Hindlimb muscle (tissue), 1 donor: ENCODE measurements at places on chromosomes 11 and 22.

DNA sequence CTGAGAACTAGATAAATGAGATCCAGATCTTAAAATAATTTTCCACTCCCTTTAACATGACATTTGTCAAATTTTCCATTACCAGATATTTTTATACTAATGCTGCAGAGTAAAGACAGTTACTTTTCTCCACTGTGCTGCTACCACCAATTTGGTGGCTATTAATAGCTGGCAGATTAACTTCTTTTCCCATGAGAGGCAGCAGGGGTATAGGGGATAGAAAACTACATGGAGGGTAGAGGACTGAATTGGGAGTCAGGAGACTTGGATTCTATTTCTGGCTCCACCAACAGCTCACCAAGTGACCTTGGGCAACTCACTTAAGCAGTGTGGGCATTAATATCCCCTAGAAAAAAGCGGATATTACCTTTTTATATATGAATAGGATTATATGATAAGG, 69.2 kb downstream of the KIF18A start:
- no peak for DNase-seq

GRCh38 chr11:83303316-83303715, 17.1 kb upstream of the CCDC90B start:
- no peak for DNase-seq

DNA sequence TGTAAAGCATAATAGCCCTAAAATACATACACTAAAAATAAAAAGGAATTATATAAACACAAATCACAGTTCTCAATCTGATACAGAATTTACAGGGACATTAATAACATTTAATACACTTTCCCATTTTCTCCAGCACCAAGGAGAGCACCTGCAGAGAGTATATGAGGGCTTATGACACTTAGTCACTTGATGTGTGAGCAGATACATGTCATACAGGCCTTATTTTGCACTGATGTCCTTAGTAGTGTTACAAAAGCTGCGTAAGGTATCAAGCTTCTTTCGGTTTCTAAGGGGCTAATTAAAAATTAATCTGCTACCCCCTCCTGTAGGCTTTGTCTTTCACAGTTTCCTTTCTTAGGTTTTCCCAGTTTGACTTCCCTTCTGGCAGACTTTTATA, 61.3 kb downstream of the TRIM44 start:
- DNase-seq: no peak

DNA sequence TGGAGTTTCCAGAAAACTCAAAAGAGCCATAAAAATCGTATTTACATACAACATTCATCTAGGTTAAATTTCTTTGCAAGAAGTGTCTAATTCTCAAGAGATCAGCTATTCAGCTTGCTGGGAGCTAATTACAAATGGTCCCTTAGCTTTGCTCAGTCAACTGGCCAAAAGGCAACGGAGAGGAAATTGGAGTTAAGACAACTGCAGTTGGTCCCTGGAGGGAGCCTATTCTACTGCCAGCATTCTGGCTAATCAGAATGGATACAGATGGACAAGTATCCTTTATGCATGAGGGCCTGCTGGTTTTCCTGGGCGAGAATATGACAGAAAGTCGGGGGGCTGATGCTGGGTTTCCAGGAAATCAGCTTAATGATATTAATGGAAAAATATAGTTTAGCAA, 45.5 kb downstream of the KCNJ1 start:
- DNase-seq: no peak

- no peak for DNase-seq
These were observed 11.8 kb downstream of the SPECC1L start for GRCh38 chr22:24282401-24282800.

GRCh38 chr22:21841422-21841821, 26.0 kb downstream of the MAPK1 start:
- DNase-seq: no peak

DNA sequence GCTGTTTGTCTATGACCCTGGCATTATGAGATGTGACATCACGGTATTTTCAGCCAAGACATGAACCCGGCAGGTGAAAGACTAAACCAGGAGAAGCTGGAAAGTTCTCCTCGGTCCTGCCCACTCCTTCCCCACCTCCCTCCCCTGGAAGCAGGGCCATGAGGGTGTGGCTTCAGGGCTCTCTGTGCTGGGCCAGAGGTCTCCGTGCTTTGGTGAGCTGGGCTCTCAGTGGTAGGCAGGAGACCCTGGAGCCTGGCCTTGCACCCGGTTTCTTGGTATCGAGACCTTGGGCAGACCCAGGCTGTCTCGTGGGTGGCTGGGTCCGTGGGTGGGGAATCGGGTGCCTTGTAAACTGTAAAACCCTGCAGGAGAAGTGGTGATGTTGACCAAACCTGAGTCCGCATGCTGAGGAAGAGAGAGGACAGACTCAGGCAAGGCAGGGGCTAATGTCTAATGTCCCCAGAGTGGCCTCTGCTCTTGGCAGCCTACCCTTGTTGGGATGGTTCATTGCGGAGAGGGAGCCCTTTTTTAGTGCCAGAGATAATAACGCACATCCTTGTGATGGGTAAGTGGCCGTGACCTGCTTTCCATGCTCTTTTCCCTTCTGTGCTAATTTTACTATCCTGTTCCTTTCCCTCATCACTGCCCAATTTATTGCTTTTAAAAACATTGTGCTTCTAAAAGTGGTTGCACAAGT, 48.6 kb upstream of the PARVG start:
- no peak for DNase-seq

- no peak for DNase-seq
These were observed 16.9 kb upstream of the TMPRSS6 start for GRCh38 chr22:37126383-37126782.

- DNase-seq: no peak
These were observed 110.1 kb upstream of the ASPHD2 start for GRCh38 chr22:26318975-26319374.

GRCh38 chr11:131943295-131943694, 572.9 kb downstream of the NTM start:
- no peak for DNase-seq

DNA sequence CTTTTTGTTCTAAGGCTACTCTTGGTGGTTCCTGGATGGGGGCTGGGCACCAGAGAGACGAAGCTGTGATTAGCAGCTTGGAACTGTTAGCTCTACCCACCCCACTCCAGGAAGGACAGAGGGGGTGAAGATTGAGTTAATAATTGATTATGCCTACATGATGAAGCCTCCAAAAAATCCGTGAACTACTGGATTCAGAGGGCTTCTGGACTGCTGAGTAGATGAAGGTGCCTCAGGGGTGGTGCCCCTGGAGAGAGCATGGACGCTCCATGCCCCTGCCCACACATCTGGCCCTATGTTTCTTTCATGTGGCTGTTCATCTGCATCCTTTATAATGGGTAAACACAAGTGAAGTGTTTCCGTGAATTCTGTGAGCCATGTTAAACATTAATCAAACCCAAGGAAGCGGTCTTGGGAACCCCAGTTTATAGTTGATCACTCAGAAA, 47.3 kb upstream of the CYP2D6 start:
- no peak for DNase-seq

DNA sequence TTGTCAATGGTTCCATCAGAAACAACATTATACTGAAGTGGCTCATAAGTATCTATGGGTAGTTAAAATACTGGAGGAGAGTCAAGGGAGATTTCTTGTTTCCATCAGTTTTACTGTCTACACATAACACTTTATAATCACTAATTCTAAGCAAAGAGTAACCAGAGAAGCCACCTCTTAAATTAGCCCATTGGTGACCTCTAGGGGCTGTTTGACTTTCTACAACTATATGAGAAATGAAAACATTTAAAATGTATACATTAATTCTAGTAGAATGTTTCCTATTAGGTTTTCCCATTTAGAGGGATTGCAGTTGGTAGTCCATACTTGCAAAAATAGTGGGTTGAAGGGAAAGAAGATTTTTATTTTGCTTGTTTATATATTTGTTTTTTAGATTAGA, 504.3 kb downstream of the FAM181B start:
- DNase-seq: no peak

DNA sequence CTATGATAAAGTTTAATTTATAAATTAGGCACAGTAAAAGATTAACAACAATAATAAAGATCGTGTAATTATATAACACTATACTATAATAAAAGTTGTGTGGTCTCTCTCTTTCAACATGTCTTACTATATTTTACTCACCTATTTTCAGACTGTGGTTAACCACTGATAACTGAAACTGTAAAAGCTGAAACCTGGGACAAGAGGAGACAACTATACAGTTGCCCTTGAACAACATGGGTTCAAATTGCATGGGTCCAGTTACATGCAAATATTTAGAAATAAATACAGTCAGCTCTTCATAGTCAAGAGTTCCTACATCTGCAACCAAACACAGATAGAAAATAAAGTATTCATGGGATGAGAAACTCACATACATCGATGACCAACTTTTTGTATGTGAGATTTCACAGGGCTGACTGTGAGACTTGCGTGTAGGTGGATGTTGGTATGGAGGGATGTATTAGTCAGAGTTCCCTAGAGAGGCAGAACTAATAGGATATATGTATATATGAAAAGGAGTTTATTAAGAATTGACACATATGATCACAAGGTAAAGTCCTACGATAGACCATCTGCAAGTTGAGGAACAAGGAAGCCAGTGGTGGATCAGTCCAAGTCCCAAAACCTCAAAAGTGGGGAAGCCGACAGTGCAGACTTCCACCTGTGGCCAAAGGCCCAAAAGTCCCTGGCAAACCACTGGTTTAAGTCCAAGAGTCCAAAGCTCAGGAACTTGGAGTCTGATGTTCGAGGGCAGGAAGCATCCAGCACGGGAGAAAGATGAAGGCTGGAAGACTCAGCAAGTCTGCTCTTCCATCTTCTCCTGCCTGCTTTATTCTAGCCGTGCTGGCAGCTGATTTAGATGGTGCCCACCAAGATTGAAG, 359.5 kb downstream of the INSC start:
- no peak for DNase-seq

- DNase-seq: no peak
These were observed 1.7 kb downstream of the HBG2 start for GRCh38 chr11:5252919-5253265.

GRCh38 chr11:134377876-134378275, 34.2 kb downstream of the B3GAT1 start:
- DNase-seq: no peak

- DNase-seq: no peak
These were observed 25.2 kb downstream of the BCR start for GRCh38 chr22:23205339-23206049.
